ENCODE measurements at places on chromosomes 5 and 9. TPM values are rescaled to one million over a fixed set of nuclear protein-coding genes. Genes with fewer than 3 reads are reported as not detected.

DNA sequence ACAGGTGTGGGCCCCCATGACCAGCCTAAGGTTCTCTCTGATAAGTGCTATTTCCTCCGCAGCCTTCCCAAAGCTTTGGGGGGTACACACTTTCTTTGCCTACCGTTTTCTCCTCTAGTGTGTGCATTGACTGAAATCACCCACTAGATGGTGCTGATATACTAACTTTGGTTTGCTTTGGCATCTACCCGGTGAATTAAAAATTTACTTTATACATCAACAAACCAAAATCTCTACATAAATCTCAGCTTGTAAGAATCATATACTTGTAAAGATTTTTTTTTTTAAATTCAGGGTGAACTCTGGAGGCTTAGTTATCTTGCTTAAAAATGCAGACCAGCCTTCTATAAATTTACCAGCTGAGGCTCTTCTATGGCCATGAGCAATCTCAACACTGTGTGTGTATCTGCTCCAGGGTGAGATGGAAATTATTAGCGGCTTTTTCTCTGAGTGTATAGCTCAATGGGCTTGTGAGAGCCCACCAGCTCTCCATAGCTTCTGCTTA is 475.7 kb upstream of the TNC start:
- no peak overlapping the region for H3K4me3 ChIP-seq
- H3K27ac ChIP-seq = peak overlapping the region; percentile 28
- DNase-seq = no peak
- no peaks in the 10 kb centered on the region for H3K36me3 ChIP-seq
- peaks cover 66% of the 10 kb centered on the region for H3K4me1 ChIP-seq

MARVELD2 gene
- 24.5 TPM for total RNA-seq

DNA sequence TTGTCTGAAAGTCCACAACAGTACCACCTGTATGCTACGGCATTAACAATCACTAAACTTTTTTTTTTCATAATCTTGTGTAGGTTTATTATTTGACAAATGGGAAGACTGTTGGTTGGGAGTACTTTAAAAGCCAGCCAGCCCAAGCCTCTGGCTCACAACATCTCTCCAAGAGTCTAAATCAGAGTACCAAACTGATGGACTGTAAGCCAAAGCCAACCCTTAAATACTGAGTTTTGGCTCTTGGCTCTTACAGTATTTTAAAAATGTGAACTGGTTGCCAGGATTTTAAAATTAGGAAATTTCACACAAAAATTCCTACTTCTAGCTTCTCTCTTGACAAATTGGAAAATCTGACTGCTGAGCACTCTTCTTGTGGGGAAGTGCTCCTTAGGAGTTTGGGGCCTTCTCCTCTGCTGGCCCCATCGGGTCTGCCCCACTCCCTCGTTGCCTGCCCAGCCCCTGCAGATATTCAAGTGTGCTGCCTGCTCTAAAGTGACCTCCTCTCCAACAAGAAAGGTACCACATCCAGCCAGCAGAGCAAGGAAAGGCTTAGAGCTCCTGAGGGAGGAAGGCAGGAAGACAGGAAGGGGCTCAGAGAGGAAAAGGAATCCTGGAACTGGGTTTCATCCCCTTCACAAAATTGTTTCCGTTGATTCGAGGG is 21.8 kb upstream of the TMOD1 start:
- no peak for DNase-seq
- H3K4me3 ChIP-seq = no peak overlapping the region
- H3K36me3 ChIP-seq = peaks cover 69% of the 10 kb centered on the region
- H3K27ac ChIP-seq = no peak overlapping the region

DNA sequence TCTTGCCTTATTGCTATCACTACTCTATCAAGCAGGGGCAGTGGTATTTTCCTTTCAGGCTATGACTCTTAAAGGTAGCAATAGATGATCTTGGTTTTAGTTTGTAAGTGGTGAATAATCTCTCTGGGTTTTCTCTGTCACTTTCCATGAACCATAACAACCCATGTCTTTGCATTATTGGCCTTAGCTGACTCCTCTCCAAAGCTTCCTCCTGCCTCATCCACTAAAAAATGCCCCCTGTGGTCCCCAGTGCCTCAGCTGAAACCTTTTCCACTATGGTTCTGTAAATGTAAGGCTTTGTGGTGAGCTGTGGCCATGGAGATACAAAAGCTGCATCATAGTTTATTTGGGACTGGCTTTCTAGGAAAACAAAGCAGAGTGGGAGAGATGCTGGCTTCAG is 128.8 kb downstream of the GPBP1 start:
- H3K27ac ChIP-seq = no peak overlapping the region
- H3K4me1 ChIP-seq = peaks cover 5% of the 10 kb centered on the region
- H3K36me3 ChIP-seq = no peaks in the 10 kb centered on the region
- no peak overlapping the region for H3K4me3 ChIP-seq

GRCh38 chr5:36150676-36151433 is 832 bp downstream of the LMBRD2 start:
- peak overlapping the region; percentile 94 for H3K4me3 ChIP-seq
- H3K36me3 ChIP-seq = no peaks in the 10 kb centered on the region
- peak overlapping the region; percentile 92 for H3K27ac ChIP-seq
- H3K27me3 ChIP-seq = no peaks in the 10 kb centered on the region

- DNase-seq = no peak
- H3K4me1 ChIP-seq = peaks cover 9% of the 10 kb centered on the region
- H3K4me3 ChIP-seq = no peak overlapping the region
- no peaks in the 10 kb centered on the region for H3K36me3 ChIP-seq
- no peaks in the 10 kb centered on the region for H3K27me3 ChIP-seq
Measured at GRCh38 chr5:180343831-180344695, 9.1 kb downstream of the GFPT2 start.

Measured in esophagus squamous epithelium (tissue), 5 donors.